Suppressor macrophage treated with lipopolysaccharide for 4 hours (primary cell): ENCODE measurements at places on chromosomes 12 and 14.

GRCh38 chr12:51911788-51912711, 4.7 kb downstream of the ACVRL1 start:
- DNase-seq = peak; percentile 89

DNA sequence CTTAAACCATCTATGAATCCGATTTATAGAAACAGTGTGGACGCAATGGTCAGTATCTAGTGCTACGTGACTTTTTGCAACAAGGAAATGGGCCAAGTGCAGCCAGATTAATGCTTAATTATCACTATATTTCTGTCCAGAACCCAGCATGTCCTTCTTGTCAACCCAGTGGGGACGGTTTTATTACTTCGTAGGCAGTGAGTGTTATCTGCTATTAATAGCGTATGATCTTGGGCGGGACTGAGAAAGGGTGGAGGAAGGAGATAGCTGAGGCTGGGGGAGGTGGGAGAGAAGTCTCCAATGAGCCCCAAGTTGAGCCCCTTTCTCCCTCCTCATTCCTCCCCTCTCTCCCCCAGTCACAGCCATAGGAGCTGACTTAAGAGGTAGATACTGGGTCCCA, 59.7 kb upstream of the FAM222A start:
- no peak for DNase-seq

DNA sequence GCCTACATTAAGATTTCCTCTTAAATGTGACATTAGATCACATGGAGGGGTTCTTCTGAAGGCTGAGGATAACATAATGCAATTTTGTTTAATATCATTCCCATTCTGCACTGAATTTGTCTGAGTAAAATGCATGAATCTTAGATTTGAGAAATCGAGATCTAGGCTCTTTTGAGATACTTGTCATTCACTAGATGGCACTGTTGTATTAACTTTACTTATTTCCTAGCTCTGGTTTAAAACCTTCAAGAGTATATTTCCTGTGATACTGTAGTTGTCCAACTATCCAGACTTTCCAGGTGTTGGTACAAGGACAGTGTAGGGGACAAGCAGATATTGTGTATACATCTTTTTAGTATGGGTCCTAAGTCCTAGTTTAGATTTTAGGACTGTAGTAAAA, 91.7 kb upstream of the SEL1L start:
- DNase-seq = peak; percentile 25

DNA sequence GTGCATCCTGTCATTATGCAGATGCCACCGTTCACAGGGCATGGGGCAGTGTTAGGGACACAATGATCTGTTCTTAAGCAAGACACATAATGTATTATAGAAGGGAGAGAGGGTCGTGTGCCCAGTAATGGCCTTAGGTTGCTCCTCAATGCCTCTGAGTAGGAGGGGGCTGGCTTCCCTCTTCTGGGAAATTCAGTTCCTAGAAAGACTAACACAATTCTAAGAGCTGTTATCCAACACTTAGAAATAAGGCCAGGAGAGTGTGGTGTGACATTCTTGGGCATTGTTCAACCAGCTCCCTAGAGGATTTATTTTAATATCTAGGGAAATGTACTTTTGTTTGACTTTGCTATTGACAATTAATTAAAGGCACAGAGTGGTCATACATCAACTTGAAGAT, 118.5 kb downstream of the ADCK1 start:
- DNase-seq = no peak

GRCh38 chr12:108580531-108580930, 17.4 kb downstream of the TMEM119 start:
- DNase-seq = no peak

DNA sequence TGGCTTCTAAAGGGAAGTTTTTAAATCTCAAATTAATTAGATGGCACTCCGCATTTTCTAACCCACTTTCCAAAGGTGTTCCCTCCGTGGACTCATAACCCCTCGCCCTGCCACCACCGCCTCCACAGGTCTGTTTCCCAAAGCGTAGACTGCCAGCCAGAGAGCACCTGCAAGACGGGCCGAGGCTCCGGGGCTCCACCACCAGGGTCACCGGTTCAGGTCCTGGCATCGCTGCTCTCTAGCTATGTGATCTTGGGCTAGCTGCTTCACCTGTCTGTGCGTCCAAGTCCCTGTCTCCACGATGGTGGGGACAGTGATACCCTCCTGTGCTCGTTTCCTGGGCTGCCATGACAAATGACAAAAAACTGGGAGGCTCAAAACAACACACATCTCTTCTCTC, 11.5 kb downstream of the RIMBP2 start:
- DNase-seq = no peak

DNA sequence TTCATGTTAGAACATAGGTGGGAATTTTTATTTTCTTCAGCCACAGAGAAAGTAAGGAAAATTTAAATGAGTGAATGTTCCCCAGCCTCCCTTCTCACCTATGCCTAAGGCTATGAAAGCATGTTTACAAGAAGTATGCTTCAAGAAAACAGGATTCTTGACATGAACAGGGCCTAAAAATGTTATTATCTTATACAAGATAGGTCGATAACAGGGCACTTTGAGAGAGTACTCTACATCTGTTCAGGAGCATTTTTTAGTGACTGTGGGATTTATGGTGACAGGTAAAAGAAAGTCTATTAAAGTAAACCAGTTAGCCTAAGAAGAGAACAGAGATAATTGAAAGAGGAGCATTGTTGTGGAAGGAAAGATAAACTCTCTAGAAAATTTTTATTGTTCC, 222.9 kb upstream of the DAAM1 start:
- no peak for DNase-seq

GRCh38 chr12:124938587-124938986, 24.1 kb upstream of the UBC start:
- peak; percentile 74 for DNase-seq

DNA sequence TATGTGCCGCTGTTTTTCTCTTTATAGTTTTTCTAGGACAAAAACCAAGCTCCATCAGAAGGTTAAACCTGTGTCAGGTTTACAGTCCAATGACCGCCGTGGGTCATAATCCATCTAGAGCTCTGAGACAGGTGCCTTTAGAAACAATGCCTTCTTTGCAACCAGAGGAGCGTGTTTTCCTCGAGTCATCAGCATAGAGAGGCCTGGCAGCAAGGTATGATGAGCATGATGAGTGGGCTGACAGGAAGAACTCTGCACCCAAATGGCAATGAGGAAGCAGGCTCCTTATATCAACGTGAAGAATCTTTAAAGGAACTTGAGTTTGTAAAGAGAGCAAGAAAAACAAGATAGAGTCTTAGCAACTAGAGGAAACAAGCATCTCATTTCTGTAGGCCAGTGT, 60.5 kb upstream of the NUDT4 start:
- DNase-seq = peak; percentile 18

GRCh38 chr14:95237958-95238340, 80.6 kb upstream of the DICER1 start:
- no peak for DNase-seq

DNA sequence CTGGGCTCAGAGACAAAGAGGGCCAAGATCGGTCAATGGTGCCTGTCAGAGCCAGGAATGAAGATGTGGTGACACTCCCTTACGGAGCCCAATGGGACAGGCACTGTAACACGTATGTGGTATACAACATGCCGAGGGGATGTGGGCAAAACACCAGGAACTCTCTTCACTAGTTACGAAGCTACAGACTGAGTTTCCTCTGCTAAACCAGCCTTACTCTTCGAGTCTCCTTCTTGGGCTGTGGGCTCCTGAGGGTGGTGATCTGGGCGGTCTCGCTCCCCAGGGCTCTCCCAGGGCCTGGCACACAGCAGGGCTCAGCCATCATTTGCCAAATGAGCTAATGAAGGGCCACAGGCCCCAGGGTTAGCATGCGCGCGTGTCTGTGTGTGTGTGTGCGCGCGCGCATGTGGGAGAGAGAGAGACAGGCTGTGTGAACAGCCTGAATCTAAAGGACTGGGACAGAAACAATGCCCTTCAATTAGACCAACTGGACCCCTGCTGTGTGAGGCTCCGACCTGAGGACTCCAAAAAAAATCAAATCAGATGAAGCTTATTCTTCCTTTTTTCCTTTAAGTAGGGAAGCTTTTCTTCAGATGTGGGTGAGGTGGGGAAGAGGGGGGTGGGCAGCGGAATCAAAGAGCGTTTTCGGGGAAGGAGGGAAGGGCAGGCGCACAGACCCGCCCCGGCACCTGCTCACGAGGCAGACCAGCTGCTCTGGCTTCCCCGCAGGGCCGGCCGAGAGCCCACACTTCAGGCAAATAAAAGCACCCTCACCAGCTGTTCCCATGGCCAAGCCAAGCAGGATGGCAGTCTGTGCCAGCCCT, 42.5 kb downstream of the CCDC88C start:
- DNase-seq = no peak

GRCh38 chr12:8605057-8605456, 7.6 kb downstream of the AICDA start:
- DNase-seq = no peak

DNA sequence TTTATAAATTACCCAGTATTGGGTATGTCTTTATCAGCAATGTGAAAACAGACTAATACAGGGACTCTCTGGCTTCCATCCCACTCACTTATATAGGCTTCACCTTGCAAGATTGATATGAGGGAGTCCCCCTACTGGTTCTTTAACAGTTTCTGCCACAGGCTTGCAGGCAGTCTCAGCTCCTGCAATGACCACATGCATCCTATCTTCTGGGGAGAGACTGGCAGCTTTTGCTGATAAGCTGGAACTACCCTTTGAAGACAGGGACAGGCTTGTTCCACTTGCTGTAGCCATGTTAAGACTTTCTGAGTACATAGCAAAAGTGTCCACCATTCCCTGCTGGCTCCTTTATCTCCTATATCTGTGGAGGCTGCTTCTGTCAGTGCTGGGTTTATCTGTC, 531.7 kb upstream of the FLRT2 start:
- DNase-seq = no peak

DNA sequence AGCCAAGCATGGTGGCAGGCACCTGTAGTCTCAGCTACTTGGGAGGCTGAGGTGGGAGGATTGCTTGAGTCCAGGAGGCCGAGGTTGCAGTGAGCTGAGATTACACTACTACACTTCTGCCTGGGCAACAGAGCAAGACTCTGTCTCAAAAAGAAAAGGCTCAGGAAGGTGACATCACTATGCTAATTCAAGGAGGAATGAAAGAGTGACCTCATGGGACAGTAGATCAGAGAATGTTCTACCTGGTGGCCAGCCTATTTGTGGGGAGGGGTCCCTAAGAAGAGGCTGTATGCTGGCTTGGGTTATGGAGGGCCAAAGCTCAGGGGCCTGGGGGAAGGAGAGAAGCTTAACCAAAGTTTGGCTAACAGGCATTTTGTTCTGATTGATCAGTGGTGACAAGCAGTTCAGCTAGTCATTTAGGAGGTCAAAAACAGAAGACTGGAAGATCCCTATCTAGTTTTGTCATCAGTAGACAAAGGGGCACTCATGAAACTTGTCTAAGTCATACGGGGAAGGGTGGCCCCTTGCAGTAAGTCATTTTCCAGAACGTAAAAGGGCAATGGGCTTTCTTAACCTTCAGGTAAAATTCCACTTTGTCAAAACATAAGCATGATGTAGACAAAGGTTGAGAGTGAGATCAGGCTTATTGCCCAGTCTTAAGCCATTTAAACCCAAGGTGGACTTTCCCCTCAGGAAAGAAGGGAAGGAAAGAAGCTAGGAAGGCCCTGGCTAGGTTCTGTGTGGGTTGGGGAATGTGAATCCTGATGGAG, 60.8 kb upstream of the EEA1 start:
- DNase-seq = no peak

- DNase-seq = no peak
Measured at GRCh38 chr12:28017873-28018255, 45.3 kb upstream of the PTHLH start.

- no peak for DNase-seq
Measured at GRCh38 chr12:12926571-12927071, 25.3 kb downstream of the GPRC5D start.

DNA sequence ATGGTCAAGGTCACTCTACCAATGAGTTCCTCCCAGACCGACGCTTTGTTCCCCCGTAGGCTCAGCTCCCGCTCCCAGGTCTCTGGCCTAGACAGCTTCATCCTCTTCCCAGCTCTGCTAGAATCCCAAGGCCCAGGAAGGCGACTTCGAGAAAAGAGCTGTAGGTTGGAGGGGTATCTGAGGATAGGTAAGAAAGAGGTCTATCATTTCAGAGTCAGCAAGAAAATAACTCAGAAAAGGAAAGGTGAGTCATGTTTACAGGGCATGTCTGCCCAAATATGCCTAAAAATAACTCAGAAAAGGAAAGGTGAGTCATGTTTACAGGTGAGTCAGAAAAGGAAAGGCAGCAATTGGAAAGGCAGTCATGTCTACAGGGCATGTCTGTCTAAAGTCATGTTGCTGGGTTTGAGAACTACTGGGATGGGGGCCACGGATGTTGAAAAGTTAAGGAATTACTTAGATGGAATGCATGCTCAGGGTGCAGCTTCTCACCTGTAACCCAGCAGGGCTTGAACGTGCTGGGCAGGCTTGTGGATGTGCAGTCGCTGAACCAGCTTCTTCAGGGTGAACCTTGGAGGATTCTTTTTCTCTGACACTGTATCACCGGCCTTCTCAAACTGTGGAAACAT, 12.2 kb downstream of the TEP1 start:
- DNase-seq = no peak

- DNase-seq = no peak
Measured at GRCh38 chr12:102425109-102426039, 55.0 kb downstream of the IGF1 start.

DNA sequence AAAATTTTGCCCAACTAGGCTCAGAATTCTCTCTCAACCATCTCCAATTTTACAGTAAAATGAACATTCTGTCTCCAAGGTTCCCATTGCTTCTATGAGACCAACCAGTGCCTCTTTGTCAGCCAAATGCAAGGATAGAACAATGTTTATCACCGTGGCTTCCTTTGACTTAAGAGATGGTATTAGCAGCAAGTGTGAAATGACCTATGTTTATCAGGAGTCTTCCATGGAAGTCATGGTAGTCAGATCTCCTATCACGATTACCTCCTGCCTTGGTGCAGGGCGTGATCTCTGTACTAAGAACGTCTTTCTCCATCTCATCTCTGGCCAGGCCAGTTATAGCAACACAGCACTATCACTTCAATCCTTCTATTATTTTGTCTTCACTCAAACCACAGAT, 6.1 kb upstream of the BCL2L14 start:
- DNase-seq = no peak

DNA sequence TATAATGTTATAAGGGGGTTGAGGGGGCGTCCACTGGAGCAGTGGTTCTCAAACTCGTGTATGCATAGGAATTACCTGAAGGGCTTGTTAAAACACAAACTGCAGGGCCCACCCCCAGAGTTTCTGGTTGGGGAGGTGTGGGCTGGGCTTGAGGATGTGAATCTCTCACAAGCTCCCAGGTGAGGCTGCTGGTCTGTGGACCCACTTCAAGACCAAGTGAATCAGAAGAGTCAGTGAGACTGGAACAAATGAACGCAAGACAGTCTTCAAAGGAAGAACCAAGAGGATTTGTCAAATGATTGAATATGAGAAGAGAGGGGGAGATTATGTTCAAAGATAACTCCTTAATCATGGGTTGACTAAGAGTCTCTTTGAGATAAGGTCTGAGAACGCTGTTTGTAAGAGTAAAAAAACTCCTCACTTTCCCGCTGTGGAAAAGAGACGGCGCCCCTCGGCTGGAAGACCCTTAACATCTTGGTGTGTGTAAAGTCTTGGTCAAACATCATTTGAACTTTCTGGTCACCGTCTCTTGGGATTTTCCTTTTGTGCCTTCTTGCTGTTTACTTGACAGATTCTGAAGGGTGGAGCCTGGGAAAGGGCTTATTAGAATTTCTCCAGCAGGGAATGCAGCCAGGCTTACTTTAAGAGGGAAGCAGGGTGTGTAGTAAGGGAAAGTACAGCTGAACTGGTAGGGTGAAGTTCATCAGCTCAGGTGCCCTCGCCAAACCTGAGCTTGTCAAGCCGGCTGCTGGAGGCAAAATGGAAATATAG, 5.3 kb upstream of the FOXN3 start:
- no peak for DNase-seq

- DNase-seq = no peak
Measured at GRCh38 chr12:104109446-104110271, 28.4 kb downstream of the NFYB start.

GRCh38 chr12:83065562-83065961, 378.9 kb downstream of the TMTC2 start:
- no peak for DNase-seq
